ENCODE measurements at places on chromosomes 6 and 20. TPM values are rescaled to one million over a fixed set of nuclear protein-coding genes. Genes with fewer than 3 reads are reported as not detected.

Gene PKIB
- 0.36 TPM for total RNA-seq

Gene PPIL6
- not detected for total RNA-seq

Gene SPATA25
- 0.52 TPM for total RNA-seq

Gene PRICKLE4
- total RNA-seq, result not detected

Gene ATP9A
- 0.59 TPM for total RNA-seq

Gene MRPS10
- total RNA-seq, result 35.9 TPM

Gene GSTA2
- total RNA-seq, result not detected

Gene FAM217A
- total RNA-seq, result not detected

Gene TMEM74B
- total RNA-seq, result 0.09 TPM

Gene CD24
- total RNA-seq, result 0.14 TPM

Gene EPM2A
- 5.3 TPM for total RNA-seq

Gene PAK5
- not detected for total RNA-seq

Gene SIRPB1
- total RNA-seq, result 2.0 TPM
